ENCODE measurements at places on chromosomes 5 and 9.

GRCh38 chr5:10333154-10334006, 20.1 kb upstream of the MARCHF6 start:
- no peak for DNase-seq

- no peak for DNase-seq
Observed at GRCh38 chr9:110125207-110125751, 82.7 kb downstream of the C9orf152 start.

DNA sequence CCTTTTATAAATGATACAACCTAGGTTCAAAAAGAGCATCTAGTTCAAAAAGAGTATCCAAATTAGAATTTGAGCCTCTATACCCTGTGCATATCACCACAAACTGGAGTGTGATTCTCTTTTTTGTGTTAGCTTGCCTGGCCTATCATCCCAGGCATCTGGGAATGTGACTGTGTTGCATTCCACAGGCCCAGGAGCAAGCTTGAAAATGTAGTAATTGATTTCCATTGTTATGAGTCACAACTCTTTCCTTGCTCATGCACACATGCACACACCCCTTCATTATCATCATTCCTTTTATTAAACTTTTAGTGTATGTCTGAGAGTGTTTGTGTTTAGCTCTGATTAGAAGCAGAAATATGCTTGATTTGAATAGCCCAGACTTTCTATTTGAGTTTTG, 75.2 kb downstream of the FCHO2 start:
- no peak for DNase-seq

DNA sequence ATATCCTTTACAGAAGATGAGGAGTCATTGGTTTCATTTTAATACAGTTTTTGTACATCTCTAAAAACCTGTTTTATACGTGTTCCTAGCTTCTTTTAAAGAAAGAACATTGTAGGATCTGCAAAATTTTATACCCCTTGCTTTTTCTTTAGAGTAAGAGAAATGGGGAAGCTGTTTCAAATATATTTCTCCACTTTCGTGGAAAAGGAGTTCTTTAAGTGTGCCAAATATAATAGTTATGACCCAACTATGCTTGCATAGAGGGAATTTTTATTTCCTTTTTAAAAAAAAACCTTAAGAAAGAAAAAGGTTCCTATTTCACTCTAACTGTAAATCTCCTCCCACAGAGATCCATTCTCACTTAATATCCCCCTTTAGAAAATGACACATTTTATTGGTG, 27.5 kb upstream of the DMAC1 start:
- no peak for DNase-seq

All from NCI-H2107 (cell line).